ENCODE measurements at places on chromosomes 5 and 9.

GRCh38 chr5:172866802-172867748 lies 33.0 kb downstream of the ERGIC1 start:
- DNase-seq = no peak

- DNase-seq = no peak
Observed at GRCh38 chr5:4374866-4375265, 765.3 kb upstream of the ADAMTS16 start.

GRCh38 chr5:162593881-162594280 lies 526.3 kb downstream of the GABRG2 start:
- no peak for DNase-seq

DNA sequence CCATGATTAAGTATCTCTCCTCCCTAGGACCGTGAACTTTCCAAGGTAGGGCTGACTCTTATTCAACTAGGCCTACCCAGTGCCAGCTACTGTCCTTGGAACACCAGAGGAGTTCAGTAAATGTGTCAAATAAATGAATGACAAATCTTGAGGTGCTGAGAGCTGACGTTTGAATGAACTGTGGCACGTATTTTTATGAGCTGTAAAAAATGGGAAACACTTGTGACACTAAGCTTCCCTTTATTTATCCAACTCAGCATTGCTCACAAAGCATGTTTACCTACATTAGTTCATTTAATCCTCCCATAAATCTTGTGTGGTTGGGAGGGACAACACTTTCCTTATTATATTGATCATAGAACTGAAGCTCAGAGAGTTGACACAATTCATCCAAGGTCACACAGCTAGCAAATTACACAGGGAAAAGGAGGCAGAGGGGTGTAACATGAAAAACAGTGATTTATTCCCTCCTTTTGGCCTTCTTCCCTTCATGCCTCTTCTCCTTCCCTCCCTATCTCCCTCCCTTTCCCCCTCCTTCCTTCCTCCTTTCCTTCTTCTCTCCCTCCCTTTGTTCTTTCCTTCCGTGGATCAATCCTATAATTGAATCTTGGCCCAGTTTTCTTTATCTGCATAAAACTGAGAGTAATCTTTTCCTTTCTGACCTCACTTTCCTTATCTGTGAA lies 412.6 kb downstream of the DMRT2 start:
- DNase-seq = no peak

- DNase-seq = no peak
Observed at GRCh38 chr5:74384851-74385250, 255.7 kb downstream of the ENC1 start.

DNA sequence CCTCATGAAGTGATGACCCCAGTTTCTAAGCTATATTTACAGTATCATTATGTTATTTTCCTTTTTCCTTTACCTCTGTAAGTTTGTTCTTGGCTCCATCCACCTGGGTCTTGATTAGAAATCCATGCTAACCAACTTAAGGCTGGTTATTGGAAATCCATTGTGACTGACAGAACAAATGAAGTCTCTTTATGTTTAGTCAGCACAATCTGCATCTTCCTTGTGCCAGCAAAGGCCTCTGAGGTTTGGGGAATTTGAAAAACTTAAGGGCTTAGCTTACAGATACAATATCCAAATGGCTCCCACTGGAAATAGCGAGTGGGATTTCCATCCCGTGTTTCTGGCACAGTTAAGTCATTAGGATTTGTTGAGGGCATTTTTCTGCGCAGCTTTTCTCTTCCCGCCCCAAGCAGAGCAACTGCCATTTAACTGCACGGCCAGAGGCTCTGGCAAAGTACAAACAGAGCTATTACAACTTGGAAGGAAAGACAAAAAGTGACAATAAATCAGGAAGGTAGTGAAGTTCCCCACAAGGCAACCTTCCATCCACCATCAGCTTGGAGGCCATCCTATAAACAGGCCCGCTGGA lies 64.2 kb downstream of the DCP2 start:
- DNase-seq = no peak

- no peak for DNase-seq
Observed at GRCh38 chr9:36961561-36962325, 72.3 kb downstream of the PAX5 start.

DNA sequence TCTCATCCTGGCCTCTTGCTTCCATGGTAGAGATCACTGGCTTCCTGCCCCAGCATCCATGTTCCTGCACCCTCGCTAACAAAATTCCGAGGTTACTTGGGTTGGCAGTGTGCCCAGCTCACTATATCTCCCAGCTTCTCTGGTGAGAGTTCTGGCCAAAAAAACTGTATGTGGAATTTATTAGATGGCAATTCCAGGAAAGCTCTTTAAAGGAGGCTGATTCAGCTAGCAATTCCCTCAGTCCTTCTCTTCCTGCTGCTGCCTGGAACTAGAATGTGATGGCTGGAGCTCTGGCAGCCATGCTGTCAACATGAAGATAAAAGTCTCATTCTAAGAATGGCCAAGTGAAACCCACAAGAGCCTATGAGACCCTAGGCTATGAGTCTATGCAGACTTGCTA lies 88.8 kb downstream of the SECISBP2 start:
- DNase-seq = no peak

GRCh38 chr5:22250528-22250927 lies 602.6 kb downstream of the CDH12 start:
- DNase-seq = no peak

GRCh38 chr5:61085885-61086284 lies 76.4 kb downstream of the SMIM15 start:
- DNase-seq = no peak
